ENCODE measurements at places on chromosomes 12 and 14.

DNA sequence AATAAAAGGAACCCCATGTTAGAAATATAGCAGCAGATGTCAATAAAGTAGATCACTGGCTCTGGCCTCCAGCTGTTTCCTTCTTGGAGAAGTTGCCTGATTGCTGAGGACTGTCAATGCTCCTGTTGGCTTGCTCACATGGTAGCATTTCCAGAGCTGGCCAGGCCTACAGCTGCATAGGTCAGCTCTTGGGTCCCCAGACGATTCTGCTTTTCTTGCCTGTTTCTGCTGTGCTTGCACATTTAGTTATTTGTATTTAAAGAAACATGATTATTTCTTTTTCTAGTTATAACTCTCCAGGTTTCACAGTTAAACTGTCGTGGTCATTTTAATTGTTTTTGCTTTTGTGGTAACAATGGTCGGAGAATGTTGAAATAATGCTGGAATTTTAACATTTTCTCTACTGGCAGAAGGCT lies 7.2 kb downstream of the NAV3 start:
- no peak for DNase-seq

DNA sequence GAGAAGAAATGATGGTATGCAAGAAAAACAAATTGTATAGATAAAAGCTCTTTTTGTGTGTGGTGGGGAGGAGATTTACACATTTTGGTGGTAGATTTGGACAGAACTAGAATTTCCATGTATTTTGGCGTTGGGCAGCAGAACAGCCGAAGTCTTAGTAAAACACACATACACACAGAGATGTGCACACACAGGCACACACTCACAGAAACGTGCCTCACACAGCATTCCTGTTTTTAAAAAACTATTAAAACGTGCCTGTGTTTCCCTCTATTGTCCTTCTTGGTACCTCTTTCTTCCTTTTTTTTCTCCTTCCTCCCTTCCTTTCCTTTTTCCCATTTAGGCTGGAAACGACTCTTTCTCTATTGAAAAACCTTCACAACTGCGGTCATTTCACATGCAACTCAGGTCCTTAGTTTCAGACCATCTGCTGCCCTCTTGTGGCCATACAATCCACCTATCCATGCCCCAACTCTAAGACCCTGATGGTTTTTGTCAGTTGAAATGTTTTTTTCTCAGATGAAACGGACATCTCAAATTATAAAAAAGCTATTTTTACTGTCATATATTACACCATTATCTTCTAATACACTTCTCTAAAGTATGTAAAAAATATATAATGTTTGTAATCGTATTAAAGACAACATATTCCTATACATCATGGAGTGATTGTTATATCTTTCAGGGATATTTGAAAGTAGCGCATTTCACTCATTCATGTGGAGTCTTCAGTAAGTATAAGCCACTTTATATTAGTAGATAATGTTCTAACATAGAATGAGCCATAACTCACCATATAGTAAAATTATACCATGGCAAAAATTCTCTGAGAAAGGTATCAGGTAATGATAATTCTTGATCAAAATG lies 386.7 kb upstream of the NOVA1 start:
- DNase-seq = peak; percentile 41

- DNase-seq = no peak
Measured at GRCh38 chr12:57525615-57526383, 3.2 kb downstream of the MBD6 start.

GRCh38 chr14:99603471-99604277 lies at the start of gene CCDC85C:
Gene CCDC85C, minus strand, starts transcription at chr14:99604207. Its CDS starts 248 bp downstream, at chr14:99603959.
- no peak for DNase-seq

All from right renal pelvis (tissue), 4 donors.